ENCODE measurements at places on chromosomes 4 and X. TPM values are rescaled to one million over a fixed set of nuclear protein-coding genes. Genes with fewer than 3 reads are reported as not detected.

The PASD1 gene
- total RNA-seq = not detected

The UGT2B11 gene
- total RNA-seq = not detected

The SASH3 gene
- not detected for total RNA-seq

The SULT1E1 gene
- total RNA-seq = 3.4 TPM

The CYP2U1 gene
- total RNA-seq = 3.8 TPM

Measured in lung microvascular endothelial cell (primary cell).